ENCODE measurements at places on chromosomes 11 and 22.

DNA sequence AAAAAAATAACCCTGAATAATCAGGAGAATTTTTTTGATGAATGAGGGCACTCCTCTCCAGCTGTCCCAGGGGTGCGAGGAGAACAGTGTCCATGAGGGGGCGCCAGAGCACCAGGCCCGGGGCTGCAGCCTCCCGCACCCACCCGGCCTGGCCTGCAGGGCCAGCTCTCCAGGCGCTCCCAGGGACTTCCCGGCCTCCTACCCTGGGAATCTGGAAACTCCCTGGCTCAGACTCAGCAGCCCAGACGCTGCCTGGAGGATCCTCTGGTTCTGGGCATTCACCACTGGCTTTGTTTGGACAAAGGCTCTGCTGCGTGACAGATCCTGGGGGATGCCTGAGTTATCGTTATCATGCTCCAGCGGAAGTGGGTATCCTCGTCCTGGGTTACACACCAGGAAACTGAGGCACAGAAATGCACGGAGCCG, 31.0 kb downstream of the MCM5 start:
- H3K36me3 ChIP-seq: peaks cover 31% of the 10 kb centered on the region
- no peak overlapping the region for H3K27ac ChIP-seq
- H3K4me3 ChIP-seq: no peak overlapping the region
- peak; percentile 73 for DNase-seq
- H3K4me1 ChIP-seq: peaks cover 11% of the 10 kb centered on the region
- no peaks in the 10 kb centered on the region for H3K27me3 ChIP-seq

DNA sequence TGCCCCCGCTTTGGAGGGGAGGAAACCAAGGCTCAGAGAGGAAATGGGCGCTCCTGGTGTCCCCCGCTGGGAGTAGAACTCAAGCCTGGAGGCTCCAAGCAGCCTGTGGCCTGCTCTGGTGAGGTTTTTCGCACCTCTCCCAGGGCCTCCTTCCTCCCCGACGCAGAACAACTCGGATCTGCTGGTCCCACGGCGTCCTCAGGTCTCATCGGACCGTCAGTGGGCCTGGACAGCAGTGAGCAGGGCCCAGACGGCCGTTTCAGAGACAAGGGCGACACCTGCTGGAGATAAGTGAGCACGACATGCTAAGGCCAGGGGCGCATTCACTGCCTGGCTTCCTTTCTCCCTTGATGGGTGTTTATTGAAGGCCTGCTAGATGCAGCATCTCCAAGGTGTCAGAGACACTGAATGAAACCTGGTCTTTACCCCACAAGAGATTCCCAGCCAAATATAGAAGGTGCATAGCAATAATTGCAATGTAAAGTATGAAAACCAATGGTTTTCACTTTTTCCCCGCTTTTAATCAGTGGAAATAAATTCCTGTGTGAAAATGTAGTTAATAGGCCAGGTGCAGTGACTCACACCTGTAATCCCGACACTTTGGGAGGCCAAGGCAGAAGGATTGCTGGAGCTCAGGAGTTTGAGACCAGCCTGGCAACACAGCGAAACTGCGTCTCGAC, 26.9 kb upstream of the CD82 start:
- H3K27ac ChIP-seq: no peak overlapping the region
- H3K4me1 ChIP-seq: peaks cover 7% of the 10 kb centered on the region
- H3K36me3 ChIP-seq: no peaks in the 10 kb centered on the region
- H3K4me3 ChIP-seq: no peak overlapping the region

- no peak overlapping the region for H3K27ac ChIP-seq
- H3K27me3 ChIP-seq: no peaks in the 10 kb centered on the region
- H3K4me1 ChIP-seq: no peaks in the 10 kb centered on the region
- no peak for DNase-seq
- H3K4me3 ChIP-seq: no peak overlapping the region
These were observed 15.7 kb downstream of the ASPHD2 start for GRCh38 chr22:26444777-26445176.

DNA sequence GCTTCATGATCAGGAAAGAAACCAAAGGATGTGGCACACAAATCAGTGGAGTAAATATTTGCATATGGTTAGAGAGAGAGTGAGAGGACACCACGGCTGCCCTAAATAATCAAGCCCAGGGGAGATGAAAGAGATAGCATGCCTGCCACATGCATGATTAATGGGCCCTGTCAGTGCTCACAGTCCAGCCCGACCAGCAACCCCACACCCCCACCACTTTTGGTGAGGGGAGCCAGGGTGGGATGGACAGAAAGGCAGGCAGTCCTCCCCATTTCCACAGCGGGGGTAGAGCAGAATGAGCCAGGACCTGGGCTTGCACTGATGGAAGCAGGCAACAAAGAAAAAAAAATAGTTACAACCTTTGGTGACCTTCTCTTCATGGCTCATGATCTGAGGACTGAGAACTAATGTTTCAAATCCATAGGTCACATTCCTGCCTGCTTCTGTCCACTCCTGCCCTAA, 545.0 kb downstream of the ETS1 start:
- H3K36me3 ChIP-seq: no peaks in the 10 kb centered on the region
- no peak overlapping the region for H3K27ac ChIP-seq
- H3K27me3 ChIP-seq: no peaks in the 10 kb centered on the region
- no peak for DNase-seq
- H3K4me3 ChIP-seq: no peak overlapping the region

- DNase-seq: no peak
- H3K36me3 ChIP-seq: peaks cover 99% of the 10 kb centered on the region
- H3K27me3 ChIP-seq: no peaks in the 10 kb centered on the region
These were observed 13.8 kb downstream of the FADS2 start for GRCh38 chr11:61841636-61842527.

GRCh38 chr22:47376901-47377505, 614.6 kb downstream of the TBC1D22A start:
- H3K4me3 ChIP-seq: no peak overlapping the region
- no peaks in the 10 kb centered on the region for H3K4me1 ChIP-seq
- H3K27me3 ChIP-seq: no peaks in the 10 kb centered on the region
- no peak for DNase-seq

DNA sequence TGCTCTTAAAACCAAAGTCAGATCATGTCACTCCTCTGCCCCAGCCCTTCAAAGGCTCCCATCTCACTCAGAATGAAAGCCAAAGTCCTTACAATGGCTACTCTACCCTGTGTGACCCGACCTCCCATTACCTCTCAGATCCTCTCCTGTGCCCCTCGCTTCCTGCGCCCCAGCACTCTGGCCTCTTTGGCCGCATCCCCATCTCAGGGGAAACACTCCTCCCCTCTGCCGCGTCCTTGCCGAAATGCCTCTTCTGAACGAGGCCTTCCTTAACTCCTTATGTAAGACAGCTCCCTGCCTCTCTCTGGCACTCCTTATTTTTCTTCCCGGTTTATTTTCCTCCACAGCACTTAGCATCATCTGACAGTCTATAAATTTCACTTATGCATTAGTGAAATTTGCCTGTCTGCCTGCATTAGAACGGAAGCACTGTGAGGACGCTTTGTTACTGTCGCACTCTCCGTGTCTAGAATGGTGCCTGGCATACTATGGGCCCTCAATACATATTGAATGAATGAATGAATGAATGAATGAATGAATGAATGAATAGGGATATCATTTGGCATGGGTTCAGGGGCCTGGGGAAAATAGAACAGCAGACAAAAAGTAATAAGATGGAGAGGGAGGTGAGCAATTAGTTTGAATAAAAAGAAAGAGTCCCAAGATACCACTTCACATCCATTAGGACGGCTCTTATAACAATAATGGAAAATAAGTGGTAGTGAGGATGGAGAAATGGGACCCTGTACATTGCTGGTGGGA, 137.8 kb downstream of the CEP164 start:
- H3K4me1 ChIP-seq: no peaks in the 10 kb centered on the region
- no peak for DNase-seq
- no peak overlapping the region for H3K27ac ChIP-seq
- no peaks in the 10 kb centered on the region for H3K27me3 ChIP-seq

- H3K4me1 ChIP-seq: peaks cover 15% of the 10 kb centered on the region
- no peaks in the 10 kb centered on the region for H3K36me3 ChIP-seq
- no peak overlapping the region for H3K4me3 ChIP-seq
- DNase-seq: no peak
These were observed 9.1 kb downstream of the INSC start for GRCh38 chr11:15123849-15124248.

DNA sequence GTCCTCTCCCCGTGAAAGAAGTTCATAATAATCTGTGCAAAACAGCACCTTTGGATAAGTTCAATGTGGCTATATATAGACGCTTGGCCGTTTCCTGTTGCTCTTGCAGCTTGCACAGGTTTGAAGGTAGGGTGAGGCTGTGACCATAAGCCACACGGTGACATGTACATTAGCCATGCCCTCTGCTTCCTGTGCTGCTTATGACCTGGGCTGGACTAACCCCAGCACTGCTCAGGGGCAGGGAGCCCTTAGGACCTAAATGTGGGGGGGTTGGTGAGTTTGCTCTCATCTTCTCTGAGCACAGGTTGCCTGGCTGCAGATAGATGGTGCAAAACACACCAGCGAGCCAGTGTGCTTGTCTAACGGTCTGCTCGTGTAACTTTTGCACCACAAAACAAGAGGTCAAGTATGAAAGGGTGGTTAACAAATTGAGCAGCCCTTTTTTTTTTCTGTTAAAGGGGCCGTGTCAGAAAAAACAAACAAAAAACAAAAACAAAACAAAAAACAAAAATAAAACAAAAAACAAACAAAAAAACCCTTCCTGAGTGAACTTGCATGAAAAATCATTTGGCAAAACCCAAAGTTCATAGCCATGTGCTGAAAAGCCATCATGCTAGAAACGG, 37.3 kb downstream of the FLI1 start:
- peaks cover 21% of the 10 kb centered on the region for H3K4me1 ChIP-seq
- H3K27me3 ChIP-seq: no peaks in the 10 kb centered on the region
- H3K4me3 ChIP-seq: peak overlapping the region; percentile 11
- H3K36me3 ChIP-seq: no peaks in the 10 kb centered on the region
- H3K27ac ChIP-seq: no peak overlapping the region

GRCh38 chr11:102560555-102561011, 30.0 kb upstream of the MMP7 start:
- H3K36me3 ChIP-seq: no peaks in the 10 kb centered on the region
- peaks cover 3% of the 10 kb centered on the region for H3K27me3 ChIP-seq
- H3K27ac ChIP-seq: no peak overlapping the region
- no peaks in the 10 kb centered on the region for H3K4me1 ChIP-seq
- H3K4me3 ChIP-seq: no peak overlapping the region
- DNase-seq: no peak

- H3K4me3 ChIP-seq: no peak overlapping the region
- H3K4me1 ChIP-seq: peaks cover 3% of the 10 kb centered on the region
- no peak overlapping the region for H3K27ac ChIP-seq
- no peaks in the 10 kb centered on the region for H3K36me3 ChIP-seq
- peaks cover 16% of the 10 kb centered on the region for H3K27me3 ChIP-seq
- DNase-seq: no peak
These were observed 5.6 kb downstream of the ETS1 start for GRCh38 chr11:128581561-128582272.

- peaks cover 12% of the 10 kb centered on the region for H3K4me1 ChIP-seq
- peaks cover 13% of the 10 kb centered on the region for H3K36me3 ChIP-seq
- no peak overlapping the region for H3K27ac ChIP-seq
These were observed 9.4 kb downstream of the LDLRAD3 start for GRCh38 chr11:35953081-35953760.

- no peak overlapping the region for H3K27ac ChIP-seq
- no peak for DNase-seq
- no peaks in the 10 kb centered on the region for H3K27me3 ChIP-seq
- no peak overlapping the region for H3K4me3 ChIP-seq
- no peaks in the 10 kb centered on the region for H3K4me1 ChIP-seq
These were observed 7.5 kb upstream of the IL17RA start for GRCh38 chr22:17077255-17077654.

DNA sequence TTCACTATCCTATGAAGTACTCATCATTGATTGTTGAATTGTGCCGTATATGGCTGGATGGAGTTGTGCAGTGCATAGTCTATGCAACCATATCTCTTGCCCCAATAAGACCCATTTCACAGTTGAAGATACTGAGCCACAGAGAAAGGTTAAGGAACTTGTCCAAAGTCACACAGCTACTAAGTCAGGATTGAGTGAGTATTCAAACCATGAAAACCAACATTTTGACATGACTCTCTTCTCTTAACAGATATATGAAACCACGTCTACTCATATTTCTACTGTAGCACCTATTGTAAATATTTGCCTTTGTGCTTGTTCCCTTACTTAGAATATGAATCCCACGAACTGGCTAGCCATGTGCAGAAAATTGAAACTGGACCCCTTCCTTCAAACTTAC, 58.1 kb downstream of the MAML2 start:
- no peaks in the 10 kb centered on the region for H3K27me3 ChIP-seq
- no peaks in the 10 kb centered on the region for H3K4me1 ChIP-seq
- no peaks in the 10 kb centered on the region for H3K36me3 ChIP-seq
- H3K27ac ChIP-seq: no peak overlapping the region
- H3K4me3 ChIP-seq: no peak overlapping the region

- no peak overlapping the region for H3K4me3 ChIP-seq
- H3K4me1 ChIP-seq: no peaks in the 10 kb centered on the region
- no peak overlapping the region for H3K27ac ChIP-seq
- DNase-seq: no peak
- H3K36me3 ChIP-seq: no peaks in the 10 kb centered on the region
These were observed 55.6 kb upstream of the LYVE1 start for GRCh38 chr11:10623797-10624761.

DNA sequence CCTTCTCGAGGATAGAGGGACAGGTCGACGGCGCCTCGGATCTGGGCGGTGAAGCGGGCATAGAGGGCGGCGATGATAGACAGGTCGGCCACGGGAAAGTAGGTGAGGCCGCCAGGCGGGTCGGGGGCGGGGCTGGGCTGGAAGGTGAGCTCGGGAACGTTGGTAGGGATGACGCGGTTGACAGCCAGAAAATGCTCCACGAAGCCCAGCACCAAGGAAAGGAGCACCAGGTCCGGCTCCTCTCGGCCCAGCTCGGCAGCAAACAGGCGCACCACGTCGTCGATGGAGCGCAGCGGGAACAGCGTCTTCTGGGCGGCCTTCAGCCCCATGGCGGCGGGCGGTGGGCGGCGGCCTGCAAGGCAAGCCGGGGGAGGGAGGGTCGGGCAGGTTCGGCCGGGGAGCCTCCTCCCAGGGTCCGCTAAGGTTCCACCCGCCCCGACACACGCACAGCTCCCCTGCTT, 540 bp downstream of the MEN1 start:
- peaks cover 7% of the 10 kb centered on the region for H3K4me1 ChIP-seq
- DNase-seq: no peak
- H3K27ac ChIP-seq: no peak overlapping the region
- H3K36me3 ChIP-seq: peaks cover 27% of the 10 kb centered on the region
- H3K27me3 ChIP-seq: no peaks in the 10 kb centered on the region

GRCh38 chr11:134905928-134906327, 493.9 kb upstream of the B3GAT1 start:
- no peak for DNase-seq
- no peaks in the 10 kb centered on the region for H3K4me1 ChIP-seq
- H3K36me3 ChIP-seq: no peaks in the 10 kb centered on the region
- H3K4me3 ChIP-seq: no peak overlapping the region

Measured in neuronal stem cell (in vitro differentiated cells).